ENCODE measurements at places on chromosomes 2 and 18.
A peak's percentile ranks its signal among the peaks of the same experiment; 100 is the strongest.

- H3K27me3 ChIP-seq: no peaks in the 10 kb centered on the region
- no peaks in the 10 kb centered on the region for H3K4me1 ChIP-seq
- H3K27ac ChIP-seq: no peak overlapping the region
Observed at GRCh38 chr18:26992926-26993325, 127.4 kb upstream of the AQP4 start.

DNA sequence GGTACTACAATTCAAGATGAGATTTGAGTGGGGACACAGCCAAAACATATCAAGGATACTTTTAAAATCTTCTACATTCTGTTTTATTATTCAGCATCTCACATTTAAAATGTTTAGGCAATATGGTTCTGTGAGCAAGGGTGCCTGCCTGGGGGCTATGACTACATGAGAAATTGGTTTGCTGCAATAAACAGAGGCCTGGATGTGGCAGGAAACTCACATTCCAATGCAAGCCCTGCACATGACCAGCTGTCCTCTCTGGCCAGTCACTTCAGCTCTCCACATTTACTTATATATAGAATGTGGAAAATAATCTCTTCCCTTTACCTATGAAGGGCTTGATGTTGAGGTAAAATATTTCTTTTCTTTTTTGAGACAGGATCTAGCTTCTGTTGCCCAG lies 193.4 kb downstream of the LRRTM1 start:
- no peak overlapping the region for H3K27ac ChIP-seq
- H3K4me3 ChIP-seq: no peak overlapping the region
- H3K27me3 ChIP-seq: no peaks in the 10 kb centered on the region
- H3K4me1 ChIP-seq: no peaks in the 10 kb centered on the region

GRCh38 chr2:239443666-239444567 lies 43.1 kb upstream of the HDAC4 start:
- no peak overlapping the region for H3K27ac ChIP-seq
- peaks cover 5% of the 10 kb centered on the region for H3K4me1 ChIP-seq
- H3K4me3 ChIP-seq: no peak overlapping the region
- H3K36me3 ChIP-seq: no peaks in the 10 kb centered on the region
- peaks cover 41% of the 10 kb centered on the region for H3K27me3 ChIP-seq
- no peak for DNase-seq

DNA sequence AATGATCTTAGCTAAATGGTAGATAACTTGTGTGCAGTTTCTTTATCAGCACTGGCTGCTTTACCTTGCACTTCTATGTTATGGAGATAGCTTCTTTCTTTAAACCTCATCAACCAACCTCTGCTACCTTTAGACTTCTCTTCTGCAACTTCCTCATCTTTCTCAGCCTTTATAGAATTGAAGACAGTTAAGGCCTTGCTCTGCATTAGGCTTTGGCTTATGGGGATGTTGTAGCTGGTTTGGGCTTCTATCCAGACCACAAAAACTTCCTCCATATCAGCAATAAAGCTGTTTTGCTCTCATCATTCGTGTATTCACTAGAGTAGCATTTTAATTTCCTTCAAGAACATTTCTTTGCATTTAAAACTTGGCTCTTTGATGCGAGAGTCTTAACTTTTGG lies 123.7 kb downstream of the PIK3C3 start:
- no peak for DNase-seq
- no peak overlapping the region for H3K4me3 ChIP-seq
- H3K27ac ChIP-seq: no peak overlapping the region
- H3K27me3 ChIP-seq: no peaks in the 10 kb centered on the region

- no peak overlapping the region for H3K27ac ChIP-seq
- no peak overlapping the region for H3K4me3 ChIP-seq
- H3K27me3 ChIP-seq: no peaks in the 10 kb centered on the region
- H3K4me1 ChIP-seq: no peaks in the 10 kb centered on the region
- DNase-seq: no peak
Observed at GRCh38 chr2:122273785-122274419, 518.5 kb downstream of the TSN start.

GRCh38 chr18:47150824-47151366 lies 595 bp upstream of the HDHD2 start:
- H3K4me3 ChIP-seq: peak overlapping the region; percentile 91
- no peak for DNase-seq
- H3K4me1 ChIP-seq: peaks cover 5% of the 10 kb centered on the region
- H3K36me3 ChIP-seq: no peaks in the 10 kb centered on the region
- H3K27me3 ChIP-seq: no peaks in the 10 kb centered on the region
- H3K27ac ChIP-seq: peak overlapping the region; percentile 77

DNA sequence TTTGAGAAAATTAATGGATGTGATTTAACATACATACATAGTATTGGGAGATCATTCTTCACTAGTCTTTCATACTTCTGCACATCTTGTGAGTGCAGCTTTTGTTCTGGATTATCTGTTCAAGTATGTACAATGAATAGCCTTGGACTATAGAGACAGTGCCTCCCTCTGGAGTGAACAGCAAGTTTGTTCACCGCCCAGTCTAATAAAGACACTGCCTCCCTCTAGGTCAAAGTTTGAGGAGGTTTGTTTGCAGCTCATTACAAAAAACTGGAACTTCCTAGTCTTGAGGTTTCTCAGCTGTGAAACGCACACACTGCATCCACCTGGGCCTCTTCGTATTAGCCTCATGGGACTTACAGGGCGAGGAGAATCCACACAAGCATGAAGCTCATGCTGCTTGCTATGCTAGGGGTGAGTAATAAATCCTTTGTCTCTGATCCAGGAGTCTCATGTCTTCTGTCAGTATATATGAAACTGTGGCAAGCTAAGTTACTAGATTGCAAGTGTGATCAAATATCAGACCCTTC lies 26.0 kb upstream of the LAPTM4A start:
- no peak overlapping the region for H3K4me3 ChIP-seq
- DNase-seq: no peak
- no peaks in the 10 kb centered on the region for H3K27me3 ChIP-seq
- H3K36me3 ChIP-seq: no peaks in the 10 kb centered on the region

DNA sequence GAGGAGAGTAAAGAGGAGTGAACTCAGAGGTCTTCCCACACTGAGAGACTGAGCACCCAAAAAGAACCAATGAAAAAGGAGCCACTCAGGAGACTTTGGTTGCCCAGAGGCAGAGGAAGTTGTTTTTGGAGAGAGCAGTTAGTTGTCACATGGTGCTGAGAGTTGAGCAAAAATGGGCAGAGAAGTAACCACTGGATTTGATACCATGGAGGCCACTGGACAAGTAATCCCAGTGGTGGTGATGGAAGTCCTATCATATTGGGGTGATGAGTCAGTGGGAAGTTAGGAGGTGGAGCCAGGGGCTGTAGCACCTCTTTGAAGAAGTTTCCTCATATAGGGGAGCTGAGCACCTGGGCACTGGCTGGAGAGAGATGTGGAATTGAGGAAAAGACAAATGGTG lies 235.8 kb downstream of the TPGS2 start:
- no peak for DNase-seq
- H3K27me3 ChIP-seq: peaks cover 2% of the 10 kb centered on the region
- no peaks in the 10 kb centered on the region for H3K4me1 ChIP-seq
- no peaks in the 10 kb centered on the region for H3K36me3 ChIP-seq

GRCh38 chr2:201907563-201907881 lies 101.2 kb downstream of the CDK15 start:
- H3K36me3 ChIP-seq: no peaks in the 10 kb centered on the region
- H3K27me3 ChIP-seq: no peaks in the 10 kb centered on the region
- peaks cover 2% of the 10 kb centered on the region for H3K4me1 ChIP-seq
- no peak overlapping the region for H3K4me3 ChIP-seq

- no peaks in the 10 kb centered on the region for H3K4me1 ChIP-seq
- H3K36me3 ChIP-seq: no peaks in the 10 kb centered on the region
- H3K27me3 ChIP-seq: peaks cover 4% of the 10 kb centered on the region
Observed at GRCh38 chr2:227626580-227627151, 9.4 kb downstream of the SCYGR4 start.

GRCh38 chr2:22020091-22020742 lies 896.4 kb downstream of the TDRD15 start:
- no peak overlapping the region for H3K4me3 ChIP-seq
- no peaks in the 10 kb centered on the region for H3K27me3 ChIP-seq
- no peak for DNase-seq
- H3K27ac ChIP-seq: no peak overlapping the region

DNA sequence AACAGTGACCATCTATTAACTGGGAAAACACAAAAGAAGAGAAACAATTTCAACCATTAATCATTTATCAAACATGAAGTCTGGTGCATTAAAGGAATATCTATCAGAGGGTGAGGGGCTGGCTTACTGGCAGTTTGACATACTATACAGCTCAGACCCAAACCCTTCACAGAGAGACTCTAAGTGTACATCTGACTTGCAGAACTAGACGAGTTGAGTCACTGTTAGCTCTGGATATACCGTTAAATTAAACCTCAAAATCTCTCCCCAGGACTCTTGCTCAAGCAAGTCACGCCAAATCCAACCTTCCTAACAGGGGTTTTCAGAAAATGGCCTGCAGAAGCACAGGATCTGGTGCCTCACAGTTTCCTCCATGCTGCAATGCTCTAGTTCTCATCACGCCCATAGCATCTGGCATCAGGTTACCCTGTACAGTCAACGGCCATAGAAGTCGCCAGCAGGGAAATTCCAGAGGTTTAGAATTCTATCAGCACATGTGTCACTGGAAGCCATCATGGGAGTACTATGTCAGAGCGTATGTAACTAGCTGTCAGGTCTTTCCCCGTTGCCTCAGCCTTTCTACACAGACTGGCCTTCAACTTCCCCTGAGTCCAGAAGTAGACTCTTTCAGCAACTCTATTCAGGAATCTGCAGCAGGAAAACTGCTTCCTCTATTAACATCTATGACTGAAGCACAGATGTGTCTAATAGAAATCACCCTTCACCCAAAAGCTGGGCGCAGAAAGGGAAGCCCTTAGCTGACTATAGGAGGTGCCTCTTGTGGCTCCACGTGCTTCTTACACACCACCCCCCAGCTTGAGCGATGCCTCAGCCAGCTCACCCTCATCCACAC lies 9.3 kb downstream of the TGOLN2 start:
- DNase-seq: no peak
- peaks cover 27% of the 10 kb centered on the region for H3K4me1 ChIP-seq
- no peaks in the 10 kb centered on the region for H3K27me3 ChIP-seq
- peaks cover 14% of the 10 kb centered on the region for H3K36me3 ChIP-seq

DNA sequence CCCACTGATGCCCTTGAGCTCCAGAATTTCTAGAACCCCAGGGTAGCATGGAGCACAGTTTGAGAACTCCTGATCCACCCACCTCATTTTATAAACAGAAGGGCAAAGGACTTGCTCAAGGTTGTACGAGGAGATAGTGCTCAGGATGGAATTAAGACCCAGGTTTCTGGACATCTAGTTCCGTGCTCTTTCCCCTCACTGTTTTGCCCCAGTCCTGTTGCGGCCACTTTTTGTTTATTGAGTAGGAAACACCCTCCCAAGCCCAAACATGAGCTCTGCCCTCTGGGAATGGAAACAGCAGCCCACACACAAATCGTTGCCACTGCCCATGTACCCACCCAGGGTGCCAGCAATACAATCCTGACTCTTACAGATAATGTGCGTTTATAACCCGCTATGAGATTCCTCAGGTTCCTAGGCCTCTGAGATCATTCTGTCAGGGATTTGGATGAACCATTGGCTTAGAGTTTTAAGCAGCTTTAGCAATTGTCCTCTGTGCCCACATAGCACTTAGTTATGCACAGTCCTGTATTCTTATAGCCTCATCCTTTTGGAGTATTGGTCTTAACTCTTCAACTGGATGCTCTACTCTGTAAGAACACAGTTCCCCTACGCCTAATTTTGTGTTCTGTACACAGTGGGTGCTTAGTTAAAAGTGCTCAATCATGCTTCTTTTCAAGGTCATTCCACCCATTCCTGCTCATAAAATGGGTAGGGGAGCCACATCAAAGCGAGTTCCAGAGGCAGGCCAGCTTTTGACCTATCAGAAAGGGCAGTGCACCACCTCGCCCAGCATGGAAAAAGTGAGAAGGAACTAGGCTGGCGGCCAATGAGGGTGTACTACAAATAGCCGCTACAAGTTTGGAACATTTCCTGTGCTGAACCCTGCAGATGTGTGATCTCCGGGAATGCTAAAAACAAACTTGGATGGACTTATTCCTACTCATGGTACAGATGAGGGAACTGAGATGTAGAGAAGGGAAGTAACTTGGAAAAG lies 60.3 kb upstream of the IGFBP2 start:
- H3K27me3 ChIP-seq: no peaks in the 10 kb centered on the region
- H3K4me1 ChIP-seq: no peaks in the 10 kb centered on the region
- H3K4me3 ChIP-seq: no peak overlapping the region
- H3K36me3 ChIP-seq: no peaks in the 10 kb centered on the region
- no peak for DNase-seq

DNA sequence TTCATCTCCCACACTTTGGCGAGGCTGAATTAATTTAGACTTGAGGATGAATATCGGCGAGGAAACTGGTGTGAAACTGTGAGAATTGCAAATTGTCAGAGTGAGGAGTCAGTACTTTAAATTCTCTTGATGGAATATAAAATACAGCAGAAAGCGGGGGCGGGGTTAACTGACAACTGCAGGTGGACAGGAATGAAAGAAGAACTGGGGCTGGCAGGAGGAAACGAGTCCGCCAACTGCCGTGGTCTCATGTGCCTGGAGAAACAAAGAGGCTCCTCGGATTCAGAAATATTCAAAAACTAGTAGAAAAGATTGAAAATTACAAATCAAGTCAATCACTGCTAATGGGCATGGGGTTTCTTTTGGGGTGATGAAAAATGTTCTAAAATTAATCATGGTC lies 44.3 kb downstream of the MOGAT1 start:
- H3K27me3 ChIP-seq: peaks cover 7% of the 10 kb centered on the region
- no peaks in the 10 kb centered on the region for H3K36me3 ChIP-seq
- DNase-seq: no peak
- H3K4me1 ChIP-seq: no peaks in the 10 kb centered on the region
- no peak overlapping the region for H3K4me3 ChIP-seq

- H3K4me3 ChIP-seq: no peak overlapping the region
- DNase-seq: no peak
- H3K27ac ChIP-seq: no peak overlapping the region
- no peaks in the 10 kb centered on the region for H3K27me3 ChIP-seq
- H3K36me3 ChIP-seq: peaks cover 36% of the 10 kb centered on the region
Observed at GRCh38 chr2:28776471-28776870, 24.8 kb downstream of the PPP1CB start.

GRCh38 chr2:178476477-178476876 lies 1.9 kb downstream of the FKBP7 start:
- H3K4me1 ChIP-seq: peaks cover 28% of the 10 kb centered on the region
- DNase-seq: no peak
- no peaks in the 10 kb centered on the region for H3K27me3 ChIP-seq
- no peak overlapping the region for H3K4me3 ChIP-seq

- no peaks in the 10 kb centered on the region for H3K4me1 ChIP-seq
- H3K27me3 ChIP-seq: no peaks in the 10 kb centered on the region
- H3K36me3 ChIP-seq: no peaks in the 10 kb centered on the region
- H3K27ac ChIP-seq: no peak overlapping the region
Observed at GRCh38 chr2:99975386-99975785, 167.0 kb downstream of the AFF3 start.

- DNase-seq: peak; percentile 22
- no peaks in the 10 kb centered on the region for H3K36me3 ChIP-seq
- H3K4me1 ChIP-seq: peaks cover 23% of the 10 kb centered on the region
- H3K27ac ChIP-seq: peak overlapping the region; percentile 98
Observed at GRCh38 chr2:19899985-19900930, 1.5 kb downstream of the TTC32 start.

DNA sequence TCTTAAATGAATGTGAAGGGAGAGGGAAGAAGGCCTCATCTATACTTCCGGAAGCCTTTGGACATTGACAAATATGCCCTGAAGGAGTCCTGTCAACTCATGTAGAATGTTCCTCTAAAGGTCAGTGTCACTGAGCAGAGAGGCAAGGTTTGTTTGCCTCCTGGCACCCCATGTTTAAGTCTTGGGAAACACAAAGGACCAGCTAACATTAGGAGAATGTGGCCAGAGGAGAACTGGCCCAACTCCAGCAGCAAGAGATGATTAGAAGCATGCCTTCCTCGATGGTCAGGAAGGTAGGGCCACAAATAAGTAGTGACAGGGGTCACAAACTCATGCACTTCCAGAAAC lies 5.7 kb downstream of the DYSF start:
- H3K4me1 ChIP-seq: no peaks in the 10 kb centered on the region
- peaks cover 6% of the 10 kb centered on the region for H3K27me3 ChIP-seq
- no peak overlapping the region for H3K27ac ChIP-seq
- no peaks in the 10 kb centered on the region for H3K36me3 ChIP-seq
- no peak for DNase-seq
- H3K4me3 ChIP-seq: no peak overlapping the region

Data from T-cell (primary cell).